ENCODE measurements at places on chromosomes 11 and 22. TPM values are rescaled to one million over a fixed set of nuclear protein-coding genes. Genes with fewer than 3 reads are reported as not detected.
A peak's percentile ranks its signal among the peaks of the same experiment; 100 is the strongest.

Gene OMP
- not detected for total RNA-seq

Gene CELF1
- 117 TPM for total RNA-seq

Gene KCNK4
- not detected for total RNA-seq

Gene NOX4
- total RNA-seq, result 5.1 TPM

Gene NAT10
- 41.0 TPM for total RNA-seq

Gene CADM1
- 48.4 TPM for total RNA-seq

Gene PRR33
- not detected for total RNA-seq

Gene KCNJ4
- total RNA-seq, result not detected

- DNase-seq, result no peak
Observed at GRCh38 chr11:17907046-17907445, 105.8 kb downstream of the SERGEF start.

- DNase-seq, result no peak
Observed at GRCh38 chr22:47116426-47117341, 354.2 kb downstream of the TBC1D22A start.

DNA sequence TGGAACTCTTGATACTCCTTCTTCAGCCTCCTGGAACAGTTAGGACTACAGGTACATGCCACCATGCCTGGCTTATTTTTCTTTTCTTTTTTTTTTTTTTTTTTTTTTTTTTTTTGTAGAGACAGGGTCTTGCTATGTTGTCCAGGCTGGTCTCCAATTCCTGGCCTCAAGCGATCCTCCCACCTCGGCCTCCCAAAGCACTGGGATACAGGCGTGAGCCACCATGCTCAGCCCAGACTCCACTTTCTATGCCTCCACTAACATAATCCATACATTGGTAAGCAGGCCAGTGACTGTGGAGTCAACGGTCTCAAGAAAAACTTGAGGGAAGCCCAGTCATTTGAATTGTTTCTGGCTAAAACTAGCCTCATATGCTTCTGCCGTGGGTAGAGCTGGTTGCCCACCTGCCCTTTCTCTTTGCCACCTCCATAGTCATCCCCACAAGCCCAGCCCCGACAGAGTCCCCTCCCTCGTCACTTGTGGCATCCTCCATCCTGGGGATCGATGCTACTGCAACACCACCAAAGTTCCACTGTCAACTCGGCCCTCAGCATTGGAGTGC is 2.4 kb downstream of the SCN2B start:
- DNase-seq, result no peak

GRCh38 chr11:126102436-126102981 is 39.8 kb upstream of the CDON start:
- no peak for DNase-seq

DNA sequence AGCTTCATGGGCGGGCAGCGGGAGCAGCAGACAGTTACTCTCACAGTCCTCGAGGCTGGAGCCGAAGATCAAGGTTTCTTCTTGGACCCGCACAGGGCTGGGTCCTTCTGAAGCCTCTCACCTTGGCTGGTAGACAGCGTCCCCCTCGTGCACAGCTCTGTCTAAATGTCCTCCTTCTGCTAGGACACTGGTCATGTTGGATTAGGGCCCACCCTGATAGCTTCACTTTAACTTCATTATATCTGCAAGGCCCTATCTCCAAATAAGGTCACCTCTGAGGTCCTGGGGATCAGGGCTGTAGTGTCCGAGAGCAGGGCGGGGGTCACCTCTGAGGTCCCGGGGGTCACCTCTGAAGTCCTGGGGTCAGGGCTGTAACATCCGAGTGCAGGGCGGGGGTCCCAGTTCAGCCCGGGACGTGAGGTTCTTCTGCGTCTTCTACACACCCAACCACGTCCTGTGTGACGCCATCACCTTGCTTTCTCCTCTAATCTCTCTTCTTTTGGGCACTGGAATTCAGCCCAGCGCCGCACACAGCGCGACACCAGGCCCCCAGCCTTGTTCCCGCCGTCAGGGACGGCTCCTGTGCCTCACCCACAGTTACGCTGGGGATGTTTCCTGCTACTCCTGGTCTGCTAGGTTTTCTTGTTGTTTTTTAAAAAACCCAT is 34.1 kb upstream of the TOLLIP start:
- no peak for DNase-seq

DNA sequence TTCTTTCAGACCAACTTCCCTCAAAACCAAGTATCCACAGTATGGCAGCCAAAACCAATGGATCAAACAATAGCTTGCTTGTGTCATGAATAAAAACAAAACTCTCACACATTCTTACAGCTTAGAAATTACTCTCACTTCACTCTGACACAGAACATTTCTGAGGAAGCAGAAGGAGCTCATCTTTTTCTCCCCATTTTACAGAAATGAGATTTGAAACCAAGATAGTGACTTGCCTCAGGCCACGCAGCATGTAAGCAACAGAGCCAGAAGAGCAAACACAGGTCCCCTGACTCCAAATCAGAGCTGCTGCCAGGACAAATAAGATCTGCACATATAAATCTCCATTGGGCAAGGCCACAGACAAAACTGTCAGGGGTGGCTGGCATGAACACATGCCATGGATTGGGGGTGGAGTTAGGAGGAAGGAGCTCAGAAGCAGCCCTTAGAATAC is 64.8 kb downstream of the RAB30 start:
- DNase-seq, result no peak

- DNase-seq, result peak; percentile 73
Observed at GRCh38 chr22:36369922-36370791, 17.6 kb downstream of the MYH9 start.

DNA sequence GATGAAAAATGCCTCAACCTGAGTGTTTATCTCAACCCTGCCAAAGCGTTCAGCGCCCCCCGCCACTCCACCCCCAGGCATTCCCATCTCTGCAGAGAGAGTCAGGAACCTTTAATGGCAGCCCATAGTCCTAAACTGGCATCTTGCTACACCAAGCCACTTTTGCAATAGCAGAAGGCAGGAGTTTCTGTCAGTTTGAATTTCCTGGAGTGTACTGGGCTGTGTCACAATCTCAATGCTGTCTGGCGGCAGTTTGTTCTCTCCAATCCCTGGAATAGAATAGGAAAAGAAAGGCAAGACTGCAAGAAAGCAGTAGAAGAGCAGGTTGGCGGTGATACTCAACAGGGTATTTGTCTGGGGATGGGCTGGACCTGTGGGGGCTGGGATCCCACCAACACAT is 32.9 kb upstream of the FLI1 start:
- DNase-seq, result no peak

- DNase-seq, result no peak
Observed at GRCh38 chr11:3613998-3614741, 27.6 kb downstream of the ART5 start.

DNA sequence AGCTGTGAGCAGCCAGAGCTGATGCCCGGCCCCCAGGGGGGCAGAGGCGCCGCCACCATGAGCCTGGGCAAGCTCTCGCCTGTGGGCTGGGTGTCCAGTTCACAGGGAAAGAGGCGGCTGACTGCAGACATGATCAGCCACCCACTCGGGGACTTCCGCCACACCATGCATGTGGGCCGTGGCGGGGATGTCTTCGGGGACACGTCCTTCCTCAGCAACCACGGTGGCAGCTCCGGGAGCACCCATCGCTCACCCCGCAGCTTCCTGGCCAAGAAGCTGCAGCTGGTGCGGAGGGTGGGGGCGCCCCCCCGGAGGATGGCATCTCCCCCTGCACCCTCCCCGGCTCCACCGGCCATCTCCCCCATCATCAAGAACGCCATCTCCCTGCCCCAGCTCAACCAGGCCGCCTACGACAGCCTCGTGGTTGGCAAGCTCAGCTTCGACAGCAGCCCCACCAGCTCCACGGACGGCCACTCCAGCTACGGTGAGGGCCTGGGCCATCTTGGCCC is 6.1 kb downstream of the CDC42EP1 start:
- DNase-seq, result no peak

DNA sequence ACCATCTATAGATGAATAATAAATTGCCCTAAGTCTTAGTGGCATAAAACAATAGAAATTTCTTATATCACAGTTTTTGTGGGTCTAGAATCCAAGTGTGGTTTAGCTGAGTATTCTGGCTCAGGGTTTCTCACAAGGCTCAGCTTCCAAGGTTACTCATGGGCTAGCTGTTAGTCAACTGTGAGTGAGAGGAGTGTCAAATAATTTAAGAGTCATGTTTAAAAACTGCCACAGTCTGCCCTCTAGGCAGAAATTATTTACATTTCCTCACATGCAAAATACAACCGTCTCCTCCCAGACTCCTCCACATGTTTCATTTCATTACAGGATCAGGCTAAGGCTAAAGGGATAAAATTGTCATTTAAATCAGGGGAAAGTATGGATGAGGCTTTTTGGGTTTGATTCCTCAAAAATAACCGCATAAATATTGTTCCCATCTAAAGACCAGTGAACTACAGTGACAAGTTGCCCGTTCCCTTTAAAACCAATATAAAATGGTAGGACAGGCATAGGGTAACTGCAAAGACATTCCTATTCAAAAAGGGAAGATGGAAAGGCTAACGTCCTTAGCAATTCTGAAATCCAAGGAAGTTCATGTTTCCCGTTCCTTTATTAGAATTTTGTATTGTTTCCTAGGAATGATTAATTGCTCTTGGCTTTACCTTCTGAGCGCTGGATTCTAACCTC is 324.3 kb downstream of the DYNC2H1 start:
- no peak for DNase-seq

DNA sequence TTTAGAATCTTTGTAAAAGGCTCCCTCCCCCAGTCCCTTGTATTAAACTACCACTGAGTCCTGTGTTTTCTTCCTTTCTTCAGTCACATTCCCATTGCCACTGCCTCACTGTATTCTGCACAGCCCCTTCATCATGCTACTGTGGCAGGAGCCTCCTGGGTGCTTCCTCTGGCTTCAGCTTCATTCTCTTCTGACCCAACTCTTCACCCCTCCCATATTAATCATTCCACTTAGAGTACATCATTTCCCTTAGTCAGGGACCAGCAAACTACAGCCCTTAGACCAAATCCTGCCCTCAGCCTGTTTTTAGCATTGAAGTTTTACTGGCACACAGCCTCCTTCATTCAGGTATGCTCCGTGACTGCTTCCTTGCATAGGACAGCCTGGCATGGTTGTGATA is 127.7 kb upstream of the MTNR1B start:
- DNase-seq, result no peak

- no peak for DNase-seq
Observed at GRCh38 chr11:123011510-123011909, 29.9 kb upstream of the BSX start.

DNA sequence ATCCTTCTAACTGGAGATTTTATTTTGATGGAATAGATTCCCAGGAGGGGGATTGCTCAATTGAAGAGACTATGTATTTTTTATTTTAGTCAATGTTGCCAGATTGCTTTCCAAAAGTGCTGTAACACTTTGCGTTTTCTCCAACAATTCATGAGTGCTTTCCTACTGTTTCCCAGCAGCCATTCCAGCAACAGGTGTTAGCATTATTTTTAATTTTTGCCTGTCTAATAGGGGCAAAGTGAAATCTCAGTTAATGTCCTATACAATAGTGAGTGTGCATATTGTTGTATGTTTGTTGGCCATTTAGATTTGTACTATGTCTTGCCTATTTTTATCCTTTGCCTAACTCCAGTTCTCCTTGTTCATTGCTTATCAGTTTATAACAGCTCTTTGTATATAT is 12.1 kb upstream of the CACNG2 start:
- no peak for DNase-seq

GRCh38 chr22:45599836-45600577 is 71.6 kb upstream of the ATXN10 start:
- no peak for DNase-seq

- no peak for DNase-seq
Observed at GRCh38 chr11:16080688-16081381, 275.5 kb downstream of the SOX6 start.

- DNase-seq, result peak; percentile 47
Observed at GRCh38 chr22:43777286-43777685, 34.8 kb downstream of the EFCAB6 start.

GRCh38 chr11:88208745-88209144 is 33.5 kb upstream of the RAB38 start:
- DNase-seq, result no peak

- DNase-seq, result no peak
Observed at GRCh38 chr11:8288824-8289491, 25.3 kb upstream of the LMO1 start.

- DNase-seq, result no peak
Observed at GRCh38 chr11:114832532-114833125, 154.3 kb downstream of the NXPE2 start.

DNA sequence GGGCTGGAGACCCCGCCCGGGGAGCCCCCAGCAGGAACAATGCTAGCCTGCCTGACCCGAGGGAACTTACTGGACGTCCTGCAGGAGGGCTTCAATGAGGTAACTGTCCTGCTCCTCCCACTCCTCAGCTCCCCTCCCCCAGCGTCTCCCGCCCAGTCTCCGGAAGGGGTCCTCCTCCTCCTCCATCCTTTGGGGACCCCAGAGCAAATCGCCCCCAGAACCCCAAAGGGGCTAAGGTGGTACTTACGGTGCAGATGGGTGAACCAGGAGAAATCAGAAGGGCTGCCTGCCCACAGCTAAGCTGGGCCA is 272 bp downstream of the DIXDC1 start:
- no peak for DNase-seq

DNA sequence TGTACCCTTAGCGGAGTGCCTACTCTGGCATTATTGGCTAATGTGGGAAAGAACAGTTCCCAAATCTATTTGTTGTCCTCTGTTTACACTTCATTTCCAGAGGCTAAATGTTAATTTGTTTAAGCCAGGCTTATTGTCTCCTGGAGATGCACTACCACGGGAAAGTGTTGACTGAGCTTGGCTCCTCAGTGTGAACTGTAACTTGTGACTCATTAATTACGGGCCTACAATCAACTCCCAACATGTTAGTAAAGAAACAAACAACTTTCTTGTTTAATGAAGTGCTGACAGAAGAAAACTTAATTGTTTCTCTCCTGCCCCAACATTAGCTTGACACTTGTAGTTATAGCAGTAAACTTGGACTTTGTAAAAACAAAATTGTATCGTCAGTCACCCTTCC is 130.4 kb downstream of the ATXN10 start:
- DNase-seq, result no peak

DNA sequence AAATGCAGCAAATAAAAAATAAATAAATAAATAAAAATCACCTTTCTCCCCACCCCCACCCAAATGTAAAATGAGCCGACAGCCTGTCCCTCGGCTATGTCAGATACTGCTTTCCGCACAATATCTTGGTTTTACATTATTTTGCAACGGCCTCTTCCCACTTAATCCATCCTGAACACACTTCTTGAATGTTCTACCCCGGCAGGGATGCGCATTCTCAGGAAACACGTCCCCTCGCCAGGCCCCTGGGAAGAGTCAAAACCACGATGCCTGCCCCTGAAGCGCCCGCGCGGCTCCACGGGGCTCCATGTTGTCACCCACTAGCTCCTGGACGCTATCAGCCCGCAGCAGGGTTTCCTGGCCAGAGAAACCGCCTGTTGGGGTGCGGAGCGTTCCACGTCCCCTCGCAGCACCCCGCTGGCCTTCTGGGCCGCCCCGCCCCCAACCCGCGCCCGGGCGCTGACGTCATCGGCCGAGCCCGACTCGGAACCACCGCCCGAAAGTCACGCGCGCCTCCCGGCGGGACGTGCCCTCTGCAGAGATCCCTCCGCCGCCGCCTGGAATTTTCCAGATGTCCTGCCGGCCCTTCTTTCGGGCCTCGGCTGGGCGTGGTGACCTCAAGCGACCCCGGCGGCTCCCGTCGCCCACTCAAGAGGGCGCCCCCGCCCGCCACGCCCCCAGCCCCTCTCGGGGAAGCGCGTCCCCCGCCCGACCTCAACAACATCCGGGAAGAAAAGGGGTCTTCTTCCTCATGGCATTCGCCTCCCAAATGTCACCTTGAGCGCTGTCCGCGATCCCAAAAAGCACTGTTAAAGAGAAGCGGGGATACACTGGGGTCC is 585 bp upstream of the NEAT1 start:
- peak; percentile 95 for DNase-seq

GRCh38 chr22:49163960-49164690 is 663.5 kb downstream of the BRD1 start:
- DNase-seq, result no peak
